ENCODE measurements at places on chromosomes 7 and 10.

DNA sequence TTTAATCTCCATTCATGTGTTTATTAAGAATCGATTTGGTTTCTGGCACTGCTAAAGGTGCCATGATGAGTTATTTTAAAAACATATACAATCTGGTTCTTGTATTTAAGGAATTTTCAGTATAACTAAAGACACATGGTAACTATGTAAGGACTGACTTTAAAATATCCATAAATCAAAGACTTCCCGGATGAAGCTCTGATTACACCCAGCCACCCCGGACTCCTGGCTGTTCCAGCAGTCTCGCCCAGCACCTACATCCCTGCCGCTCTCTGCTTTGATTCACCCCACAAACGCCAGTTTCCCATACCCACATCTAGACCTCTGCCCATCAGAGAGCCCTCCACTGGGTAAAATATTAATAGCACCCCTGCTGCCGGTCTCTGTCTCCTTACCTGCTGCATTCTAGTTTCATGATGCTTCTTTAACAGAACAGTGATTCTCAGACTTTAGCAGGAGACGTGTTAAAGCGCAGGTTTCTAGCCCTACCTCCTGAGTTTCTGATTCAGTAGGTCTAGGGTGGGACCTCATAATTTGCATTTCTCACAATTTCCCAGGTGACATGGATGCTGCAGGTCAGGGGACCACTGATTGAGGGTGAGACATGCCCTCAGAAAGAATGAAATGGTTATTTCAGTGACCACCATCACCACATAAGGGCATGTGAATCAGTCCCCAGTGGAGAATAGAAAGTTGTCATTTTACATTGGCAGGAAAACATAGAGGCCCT, 185.7 kb downstream of the KIAA1217 start:
- DNase-seq = no peak

DNA sequence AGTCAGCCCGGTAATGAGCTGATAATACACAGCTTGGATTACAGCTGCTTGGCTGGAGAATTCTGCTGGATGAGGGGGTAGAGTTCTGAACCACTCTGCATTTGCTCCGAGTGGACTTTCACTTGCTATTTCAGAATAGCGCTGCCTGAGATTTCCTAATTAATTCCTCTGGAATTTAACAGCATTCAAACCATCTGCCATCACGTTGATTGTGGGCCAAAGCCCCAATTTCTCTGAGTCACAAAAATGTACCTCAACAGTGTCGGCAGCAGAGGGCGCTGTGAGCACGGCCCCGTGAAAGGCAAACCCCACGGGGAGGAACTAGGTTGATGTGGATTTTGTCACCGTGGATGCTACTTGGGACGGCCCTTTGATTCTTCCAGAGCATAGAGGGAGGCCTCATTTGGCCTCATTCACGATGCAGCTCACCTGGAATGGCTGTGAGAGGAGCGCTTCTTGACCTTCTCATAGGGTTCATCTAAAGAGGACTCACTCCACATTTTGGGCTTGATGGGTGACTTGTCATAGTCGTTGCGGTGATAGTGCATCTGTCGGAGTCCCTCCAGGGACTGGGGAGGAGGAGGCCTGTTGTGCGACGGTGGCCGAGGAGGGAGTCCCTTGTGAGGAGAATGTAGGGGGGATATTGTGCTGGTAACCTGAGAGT, 73.3 kb downstream of the PRPF18 start:
- DNase-seq = peak; percentile 50

DNA sequence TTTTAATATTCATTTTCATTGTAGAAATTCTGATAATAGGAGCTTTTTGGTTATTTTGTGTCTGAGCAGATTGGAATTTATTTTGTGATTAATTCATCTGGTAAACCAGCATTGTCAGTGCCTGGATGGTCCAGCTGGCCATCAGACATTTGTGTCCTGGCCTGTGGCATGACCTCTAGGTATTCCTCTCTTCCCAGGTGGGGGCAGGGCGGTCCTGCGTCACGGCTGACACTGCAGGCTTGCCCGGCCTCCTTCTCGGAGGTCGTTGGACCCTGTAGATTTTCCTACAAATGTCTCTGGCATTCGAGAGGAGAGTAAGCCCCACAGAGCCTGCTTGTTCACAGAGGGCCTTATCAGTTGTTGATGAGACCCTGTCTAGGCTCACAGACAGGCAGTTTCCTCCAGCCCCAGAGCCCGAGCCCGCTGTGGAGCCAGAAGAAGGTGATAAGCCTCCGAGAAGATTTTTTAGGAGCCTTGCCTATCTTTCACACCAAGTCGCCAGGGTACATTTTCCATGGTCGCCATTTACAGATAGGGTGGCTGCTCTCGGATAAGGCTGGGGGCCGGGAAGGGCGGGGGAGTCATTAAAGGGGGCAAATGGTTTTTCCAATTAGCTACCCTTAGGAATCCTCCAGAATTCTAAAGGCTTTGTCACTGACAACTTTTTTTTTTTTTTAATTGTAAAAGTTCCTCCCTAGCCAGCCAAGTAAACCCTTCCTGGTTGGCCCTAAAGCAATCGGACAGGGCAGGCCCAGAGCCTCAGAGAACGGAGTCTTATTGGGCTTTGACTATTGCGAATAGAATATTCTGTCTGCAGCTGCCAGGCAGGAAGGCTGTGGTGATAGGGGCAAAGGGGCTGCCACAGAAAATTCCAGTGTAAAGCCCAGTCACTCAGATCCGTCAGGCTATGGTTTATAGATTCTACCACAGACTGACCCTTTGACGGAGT, 78.1 kb upstream of the TBX20 start:
- no peak for DNase-seq

- no peak for DNase-seq
Measured at GRCh38 chr7:64559206-64559605, 3.7 kb downstream of the ZNF680 start.

DNA sequence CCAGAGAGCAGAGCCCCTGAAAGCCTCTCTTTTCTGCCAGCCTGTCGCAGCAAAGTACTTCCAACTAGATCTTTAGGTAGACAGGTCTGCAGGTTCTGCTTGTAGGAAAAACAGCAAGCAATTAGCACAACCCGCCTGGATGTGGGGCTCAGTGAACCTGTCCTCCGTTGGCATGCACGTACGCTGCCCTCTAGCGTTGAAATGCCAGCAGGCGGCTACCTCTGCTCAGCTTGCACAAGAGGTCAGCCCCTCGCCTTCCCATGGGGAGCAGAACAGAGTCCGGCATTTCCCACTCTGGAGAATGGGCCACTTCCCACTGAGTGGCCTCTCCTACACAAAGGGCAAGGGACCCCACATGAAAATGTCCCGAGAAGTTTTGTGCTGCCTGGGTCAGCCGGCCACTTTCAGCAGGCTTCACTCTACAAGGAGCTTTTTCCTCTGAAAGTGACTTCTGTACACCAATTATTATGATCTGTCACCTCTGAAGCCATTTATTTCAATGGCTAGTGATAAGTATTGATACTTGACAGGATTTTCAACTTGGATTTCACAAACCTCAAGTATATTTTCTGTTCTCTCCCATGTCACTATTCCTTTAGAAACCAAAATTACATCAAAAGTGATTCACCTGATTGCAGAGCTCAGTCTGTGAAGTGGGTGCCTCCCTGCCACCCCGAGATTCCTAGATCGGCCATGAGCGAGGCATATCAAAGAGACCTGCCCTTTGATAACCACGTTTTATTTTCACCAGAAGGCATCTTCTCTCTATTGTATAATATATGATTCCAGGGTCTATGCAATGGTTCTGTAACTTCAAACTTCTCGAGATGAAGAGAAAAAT, 56.7 kb downstream of the JCAD start:
- peak; percentile 70 for DNase-seq
